ENCODE measurements at places on chromosomes 12 and 14.

DNA sequence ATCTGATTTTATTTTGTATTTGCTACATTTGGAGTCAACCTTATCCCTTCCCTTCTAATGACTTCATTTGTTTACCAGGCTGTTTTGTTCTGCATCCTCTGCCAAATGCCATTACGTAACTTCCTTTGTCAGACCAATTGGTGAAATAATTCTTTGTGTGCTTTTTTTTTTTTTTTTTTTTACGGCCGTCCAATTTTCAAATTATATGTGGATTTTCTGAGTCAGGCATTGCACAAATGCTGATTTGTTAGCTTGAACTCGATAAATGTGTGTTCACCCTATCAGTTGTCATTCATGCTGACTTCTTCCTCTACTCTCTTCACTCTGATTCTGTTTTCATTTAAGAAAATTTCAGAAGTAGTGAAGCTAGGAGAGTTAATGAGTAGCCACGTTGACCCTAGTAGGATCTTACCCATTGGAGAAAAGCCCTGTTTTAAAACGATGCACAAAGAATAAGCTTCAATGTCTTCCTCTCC, 386.2 kb downstream of the DIO2 start:
- DNase-seq = no peak

DNA sequence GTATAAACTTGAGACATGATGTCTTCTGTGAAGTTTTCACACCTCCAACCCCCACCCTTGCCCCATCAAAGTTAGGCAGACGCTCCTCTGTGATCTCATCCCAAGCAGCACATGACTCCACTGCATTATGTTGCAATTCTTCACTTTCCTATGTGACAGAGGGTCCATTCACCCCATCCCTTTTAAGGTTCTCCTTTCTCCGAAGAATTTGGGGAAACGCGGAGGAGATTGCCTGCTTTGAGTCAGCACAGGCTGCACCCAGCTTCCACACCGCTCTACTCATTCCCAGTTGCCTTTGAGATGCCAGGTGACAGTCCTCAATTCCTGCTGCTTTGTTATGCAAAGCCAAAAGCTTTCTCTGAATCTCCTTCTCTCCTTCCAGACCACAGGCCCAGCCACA, 61.8 kb downstream of the PHLDA1 start:
- no peak for DNase-seq

DNA sequence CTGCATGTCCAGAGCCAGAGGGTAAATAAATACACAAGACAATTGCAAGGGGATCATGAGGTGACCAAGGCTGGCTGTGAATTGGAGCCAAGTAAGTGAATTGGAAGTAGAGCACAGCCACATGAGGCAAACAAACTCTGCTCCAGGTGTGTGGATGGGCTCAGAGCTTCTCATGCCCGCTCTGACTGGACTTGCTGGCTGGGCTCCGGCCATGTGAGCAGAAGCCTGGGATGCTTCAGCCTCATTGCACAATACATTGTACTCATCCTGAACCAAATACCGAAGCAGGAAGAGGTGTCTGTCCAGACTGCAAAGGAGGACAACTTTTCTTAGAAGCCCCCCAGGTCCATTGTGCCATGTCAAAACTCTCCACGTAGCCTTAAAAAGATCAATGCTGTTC, 193.0 kb downstream of the TTC8 start:
- no peak for DNase-seq

DNA sequence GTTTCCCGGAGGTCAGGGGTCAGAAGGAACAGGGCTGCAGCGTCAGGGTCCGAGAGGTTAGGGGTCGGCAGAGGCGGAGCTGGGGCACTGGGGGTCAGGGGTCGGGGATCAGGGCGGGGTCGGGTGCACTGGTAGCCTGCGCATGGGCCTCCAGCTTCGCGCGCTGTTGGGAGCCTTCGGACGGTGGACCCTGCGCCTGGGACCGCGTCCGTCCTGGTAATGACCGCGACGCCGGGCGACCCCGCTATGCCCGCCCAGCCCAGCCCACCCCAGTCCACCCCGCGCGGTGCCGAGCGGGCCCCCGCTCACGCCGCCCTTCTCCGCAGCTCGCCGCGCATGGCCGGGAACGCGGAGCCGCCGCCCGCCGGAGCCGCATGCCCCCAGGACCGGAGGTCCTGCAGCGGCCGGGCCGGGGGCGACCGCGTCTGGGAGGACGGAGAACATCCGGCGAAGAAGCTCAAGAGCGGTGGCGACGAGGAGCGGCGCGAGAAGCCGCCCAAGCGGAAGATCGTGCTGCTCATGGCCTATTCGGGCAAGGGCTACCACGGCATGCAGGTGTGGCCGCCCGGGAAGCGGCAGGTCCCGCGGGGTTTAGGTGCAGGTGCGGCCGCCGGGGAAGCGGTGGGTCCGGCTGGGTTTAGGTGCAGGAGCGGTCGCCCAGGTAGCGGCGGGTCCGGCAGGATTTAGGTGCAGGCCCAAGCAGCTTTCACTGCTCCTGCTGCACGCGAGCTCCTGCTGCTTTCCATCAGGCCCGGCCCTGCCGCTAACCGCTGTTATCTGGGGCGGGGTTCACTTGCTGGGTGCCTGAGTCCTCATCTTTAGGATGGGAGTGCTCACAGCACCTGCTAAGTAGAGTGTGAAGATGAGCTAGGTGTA, 743 bp downstream of the PUS1 start:
- DNase-seq = peak; percentile 33

DNA sequence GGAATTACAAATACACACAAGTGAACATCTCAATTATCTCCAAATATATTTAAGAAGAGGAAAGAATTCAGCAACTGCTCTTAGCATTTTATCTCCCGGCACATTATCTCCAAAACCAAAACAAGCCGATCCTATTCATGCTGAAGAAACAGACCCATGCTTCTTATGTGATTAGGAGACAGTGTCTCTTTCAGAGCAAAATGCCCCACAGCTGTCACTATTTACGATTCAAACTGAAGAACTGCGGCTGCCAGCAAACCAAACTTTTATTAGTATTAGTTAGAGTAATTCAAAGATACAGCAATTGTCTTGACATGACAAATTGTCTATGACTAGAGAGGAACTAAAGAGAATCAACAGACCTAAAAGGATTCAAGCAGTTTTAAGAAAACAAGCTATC, 79.4 kb downstream of the SETD3 start:
- DNase-seq = no peak

DNA sequence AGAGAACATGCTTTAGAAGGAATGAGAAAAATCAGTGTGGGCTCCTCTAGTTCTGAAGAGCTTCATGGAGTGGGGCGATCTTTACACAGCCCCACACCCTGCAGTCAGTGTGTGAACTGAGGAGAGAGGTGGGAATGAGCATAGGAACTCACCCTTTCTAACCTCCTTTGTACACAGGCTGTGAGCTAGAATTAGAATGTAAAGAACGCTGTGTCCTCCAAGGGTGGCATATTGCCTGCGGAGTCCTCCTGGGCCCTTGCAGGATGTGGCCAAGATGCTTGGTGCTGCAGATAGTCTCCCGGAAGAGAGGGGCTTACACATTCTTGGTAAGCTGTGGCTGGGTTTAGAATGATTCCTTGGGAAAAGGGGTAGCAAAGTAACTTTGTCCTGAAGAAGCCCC, 43.9 kb downstream of the NINJ2 start:
- no peak for DNase-seq

DNA sequence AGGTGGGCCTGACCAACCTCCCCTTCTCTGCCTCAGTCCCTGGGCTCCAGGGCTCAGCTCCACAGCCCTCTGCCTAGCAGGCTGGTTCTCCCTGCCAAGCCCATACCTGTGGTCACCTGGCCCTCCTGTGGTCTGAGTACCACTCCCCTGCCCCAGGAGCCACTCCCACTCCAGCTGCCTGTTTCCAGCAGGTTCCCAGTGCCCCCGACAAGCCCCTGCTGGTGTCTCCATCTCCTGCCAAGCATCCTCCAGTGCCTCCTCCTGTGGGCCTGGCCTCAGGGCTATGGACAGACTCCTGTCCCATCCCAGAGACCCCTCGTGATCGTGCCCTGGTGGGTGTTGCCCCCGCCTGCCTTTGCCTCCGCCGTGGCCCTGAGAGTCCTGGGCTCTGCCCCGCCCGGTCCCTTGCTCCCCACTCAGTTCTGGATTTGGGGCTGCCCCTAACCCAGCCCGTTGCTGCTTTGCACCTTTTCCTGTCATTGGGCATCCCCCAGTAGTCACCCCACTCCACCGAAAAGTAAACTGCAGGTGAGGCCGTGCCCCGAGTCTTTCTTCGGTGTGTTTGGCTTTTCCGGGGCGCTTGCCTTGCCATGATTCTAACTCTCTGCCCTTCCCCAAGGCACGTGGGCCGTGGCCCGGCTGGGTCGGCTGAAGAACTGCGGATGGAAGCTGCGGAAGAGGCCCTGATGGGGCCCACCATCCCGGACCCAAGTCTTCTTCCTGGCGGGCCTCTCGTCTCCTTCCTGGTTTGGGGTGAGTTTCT, 9.8 kb downstream of the MEG3 start:
- no peak for DNase-seq

DNA sequence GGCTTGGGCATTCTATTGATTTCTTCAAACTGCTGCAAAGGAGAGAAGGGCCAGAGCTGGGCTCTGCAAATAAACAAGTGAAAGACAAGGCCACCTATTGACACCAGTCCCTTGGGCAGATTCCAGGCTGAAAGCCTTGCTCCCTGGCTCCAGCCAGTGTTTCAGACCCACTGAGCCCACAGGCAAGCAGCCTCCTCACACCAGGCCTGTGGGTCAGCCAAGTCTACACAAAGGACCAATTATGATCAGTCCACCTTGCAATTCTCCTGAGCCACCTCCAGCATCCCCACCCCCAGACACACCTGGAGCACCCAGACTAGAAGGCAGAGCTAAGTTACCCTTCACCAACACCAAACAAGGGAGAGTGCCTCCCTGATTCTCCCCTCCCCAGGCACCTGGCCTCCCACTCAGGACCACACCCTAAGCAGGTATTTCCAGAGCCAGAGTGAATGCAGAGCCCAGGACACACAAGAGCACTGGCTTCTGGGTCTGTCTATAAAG, 13.8 kb downstream of the ACTN1 start:
- DNase-seq = no peak

DNA sequence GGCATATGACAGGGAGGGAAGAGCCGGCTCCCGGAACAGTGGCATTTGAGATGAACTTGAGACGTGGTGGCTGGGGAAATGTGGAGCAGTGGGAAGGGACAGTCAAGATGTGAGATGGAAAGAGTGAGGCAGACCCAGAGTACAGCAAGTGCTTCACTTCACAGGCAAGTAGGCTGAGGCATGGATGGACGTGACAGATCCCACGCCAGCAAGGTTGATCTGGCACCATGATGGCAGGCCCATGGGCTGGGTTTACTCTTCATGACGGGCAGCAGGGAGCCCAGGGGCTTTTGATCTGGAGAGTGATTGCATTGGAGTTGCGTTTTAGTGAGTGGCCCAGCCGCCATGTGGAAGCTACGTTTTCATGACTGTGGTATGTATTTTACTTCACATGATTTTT, 17.9 kb upstream of the EML1 start:
- DNase-seq = no peak

- no peak for DNase-seq
Measured at GRCh38 chr14:99688210-99688581, 4.1 kb downstream of the CYP46A1 start.

- no peak for DNase-seq
Measured at GRCh38 chr12:117863002-117863709, 105.6 kb downstream of the KSR2 start.

DNA sequence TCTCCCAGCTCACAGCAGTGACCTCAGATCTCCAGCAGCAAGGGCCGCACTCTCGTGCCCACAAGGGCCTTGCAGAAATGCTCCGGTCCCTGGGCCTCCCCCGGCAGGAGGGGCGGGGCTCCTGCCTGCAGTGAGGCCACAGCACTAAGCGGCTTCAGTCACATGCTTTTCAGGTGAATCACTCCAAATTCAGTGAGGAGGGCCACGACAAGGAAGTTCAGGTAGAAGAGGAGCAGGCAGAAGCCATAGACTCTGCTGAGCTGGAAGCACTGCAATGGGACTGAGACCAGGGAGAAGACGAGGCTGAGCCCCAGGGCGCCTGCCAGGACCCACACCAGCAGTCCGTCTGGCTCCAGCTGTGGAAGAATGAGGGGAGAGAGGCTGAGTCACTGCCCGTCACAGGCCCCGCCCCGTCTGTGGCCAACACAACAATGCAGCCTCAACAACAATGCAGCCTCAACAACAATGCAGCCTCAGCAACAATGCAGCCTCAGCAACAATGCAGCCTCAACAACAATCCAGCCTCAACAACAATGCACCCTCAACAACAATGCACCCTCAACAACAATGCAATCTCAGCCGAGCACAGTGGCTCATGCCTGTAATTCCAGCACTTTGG, 35.2 kb downstream of the SLC8B1 start:
- no peak for DNase-seq

- DNase-seq = no peak
Measured at GRCh38 chr12:25529738-25530137, 23.3 kb downstream of the LMNTD1 start.

- peak; percentile 68 for DNase-seq
Measured at GRCh38 chr12:127145929-127146789, 1120.8 kb upstream of the TMEM132C start.

DNA sequence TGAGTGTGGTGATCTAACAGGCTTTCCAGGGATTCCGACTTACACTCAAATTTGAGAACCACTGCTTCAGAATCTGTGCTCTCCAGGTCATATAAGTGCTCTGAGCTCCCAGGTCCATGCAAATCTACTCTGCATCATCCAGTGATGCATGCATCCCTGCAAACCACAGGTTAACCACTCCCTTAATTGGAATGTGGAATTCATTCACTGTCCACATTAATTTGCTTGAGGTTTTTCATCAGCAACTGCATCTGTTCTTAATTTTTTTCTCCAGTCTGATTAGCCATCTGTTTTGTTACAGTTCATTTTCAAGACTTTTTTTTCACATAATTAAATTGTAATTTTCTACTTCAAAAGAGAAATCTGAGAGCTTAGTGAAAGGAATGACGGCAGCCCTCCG, 43.4 kb upstream of the RIN3 start:
- no peak for DNase-seq

- DNase-seq = no peak
Measured at GRCh38 chr12:61452076-61452475, 808.1 kb upstream of the USP15 start.

- DNase-seq = no peak
Measured at GRCh38 chr12:124607681-124608425, 40.4 kb upstream of the NCOR2 start.

DNA sequence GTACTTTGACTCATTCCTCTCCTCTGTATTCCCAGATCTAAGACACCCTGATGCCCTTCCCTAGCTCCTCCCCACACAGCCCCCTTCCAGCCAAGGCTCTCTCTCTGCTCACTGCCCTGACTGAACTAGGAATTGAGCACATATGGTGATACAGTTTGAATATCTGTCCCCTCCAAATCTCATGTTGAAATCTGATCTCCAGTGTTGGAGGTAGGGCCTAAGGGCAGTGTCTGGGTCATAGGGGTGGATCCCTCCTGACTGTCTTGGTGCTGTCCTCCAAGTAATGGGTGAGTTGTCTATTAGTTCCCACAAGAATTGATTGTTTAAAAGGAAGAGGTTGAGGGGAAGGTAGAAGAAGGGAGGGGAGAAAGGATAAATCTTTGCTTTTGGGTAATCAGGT, 17.4 kb downstream of the CMKLR1 start:
- no peak for DNase-seq

DNA sequence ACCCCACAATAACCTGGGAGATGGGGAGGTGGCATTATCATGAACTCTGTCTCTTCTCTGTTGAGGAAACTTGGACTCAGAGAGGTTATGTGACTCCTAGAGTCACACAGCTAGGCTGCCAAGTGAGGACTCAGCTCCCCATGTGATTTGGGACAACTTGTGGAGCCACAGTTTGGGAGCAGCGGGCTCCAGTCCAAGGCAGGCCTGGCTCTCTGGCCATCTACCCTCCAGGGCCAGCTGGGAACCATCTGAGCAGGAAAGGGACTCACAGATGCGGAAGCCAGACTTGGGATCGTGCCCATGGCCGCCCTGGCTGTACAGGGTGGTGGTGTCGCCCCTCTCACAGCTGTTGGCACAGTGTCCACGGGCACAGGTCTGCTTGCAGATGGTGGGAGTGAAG, 59.1 kb downstream of the ISCA2 start:
- no peak for DNase-seq

Measured in activated CD4-positive, alpha-beta T cell treated with anti-CD3 and anti-CD28 coated beads, Interleukin-2, amount 50 U/mL, for 16 hours (primary cell).